ENCODE measurements at places on chromosomes 5 and 9.

DNA sequence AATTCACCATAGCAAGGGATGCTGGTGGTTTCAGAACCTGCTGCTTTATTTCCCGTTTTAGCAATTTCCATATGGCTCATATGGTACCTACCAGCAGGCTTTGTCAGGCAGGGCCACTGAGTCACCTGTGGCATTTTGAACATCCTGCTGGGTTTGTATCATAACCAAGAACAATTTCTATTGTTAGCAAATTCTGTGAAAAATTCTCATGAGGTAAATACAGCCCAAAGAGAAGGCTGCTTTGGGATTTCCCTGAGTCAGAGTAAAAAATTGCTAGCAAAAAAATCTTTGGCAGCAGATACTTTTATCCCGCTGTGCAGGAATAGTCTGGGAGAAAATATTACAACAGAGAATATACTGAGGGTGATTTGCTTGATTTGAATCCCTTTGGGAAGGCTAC is 52.7 kb downstream of the PRR16 start:
- no peak for DNase-seq

DNA sequence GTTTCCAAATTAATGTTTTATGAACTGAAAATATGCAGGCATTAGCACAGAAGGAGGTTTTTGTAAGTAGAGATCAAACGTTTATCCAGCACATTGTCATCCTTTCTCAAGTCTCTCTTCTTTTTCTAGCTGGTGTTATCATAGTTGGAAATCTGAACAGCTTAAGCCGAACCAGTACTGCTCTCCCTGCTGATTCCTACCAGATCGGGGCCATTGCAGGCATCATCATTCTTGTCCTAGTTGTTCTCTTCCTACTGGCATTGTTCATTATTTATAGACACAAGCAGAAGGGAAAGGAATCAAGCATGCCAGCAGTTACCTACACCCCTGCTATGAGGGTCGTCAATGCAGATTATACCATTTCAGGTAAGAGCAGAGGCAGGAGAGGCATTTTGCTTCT is 72.1 kb upstream of the PRRC1 start:
- no peak for DNase-seq

DNA sequence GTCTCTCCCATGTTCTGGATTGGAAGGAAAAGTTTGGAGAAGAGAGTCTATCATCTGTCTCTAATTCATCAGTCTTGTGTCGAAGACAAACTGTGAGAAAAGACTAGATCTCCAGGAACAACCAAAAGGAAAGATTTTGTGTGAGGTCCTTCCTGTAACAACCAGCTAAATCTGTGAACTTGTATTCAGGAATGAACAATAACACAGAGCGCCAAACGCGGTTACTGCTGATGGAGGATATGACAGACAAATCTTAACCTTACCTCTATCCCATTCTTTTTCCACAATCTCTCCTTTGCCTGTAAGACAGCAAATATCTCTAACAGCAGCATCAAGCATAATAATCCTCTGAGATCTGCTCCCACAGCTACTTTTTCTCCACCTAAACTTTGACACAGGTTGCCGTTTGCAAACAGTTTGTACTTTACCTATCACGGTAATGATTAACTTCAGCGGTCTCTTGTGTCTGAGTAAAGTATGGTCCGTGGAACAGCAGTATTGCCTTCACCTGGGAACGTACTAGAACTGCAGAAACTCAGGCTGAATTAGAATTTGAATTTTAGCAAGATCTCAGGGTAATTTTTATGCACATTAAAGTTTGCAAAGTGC is 387.6 kb downstream of the ELAVL2 start:
- DNase-seq: no peak

DNA sequence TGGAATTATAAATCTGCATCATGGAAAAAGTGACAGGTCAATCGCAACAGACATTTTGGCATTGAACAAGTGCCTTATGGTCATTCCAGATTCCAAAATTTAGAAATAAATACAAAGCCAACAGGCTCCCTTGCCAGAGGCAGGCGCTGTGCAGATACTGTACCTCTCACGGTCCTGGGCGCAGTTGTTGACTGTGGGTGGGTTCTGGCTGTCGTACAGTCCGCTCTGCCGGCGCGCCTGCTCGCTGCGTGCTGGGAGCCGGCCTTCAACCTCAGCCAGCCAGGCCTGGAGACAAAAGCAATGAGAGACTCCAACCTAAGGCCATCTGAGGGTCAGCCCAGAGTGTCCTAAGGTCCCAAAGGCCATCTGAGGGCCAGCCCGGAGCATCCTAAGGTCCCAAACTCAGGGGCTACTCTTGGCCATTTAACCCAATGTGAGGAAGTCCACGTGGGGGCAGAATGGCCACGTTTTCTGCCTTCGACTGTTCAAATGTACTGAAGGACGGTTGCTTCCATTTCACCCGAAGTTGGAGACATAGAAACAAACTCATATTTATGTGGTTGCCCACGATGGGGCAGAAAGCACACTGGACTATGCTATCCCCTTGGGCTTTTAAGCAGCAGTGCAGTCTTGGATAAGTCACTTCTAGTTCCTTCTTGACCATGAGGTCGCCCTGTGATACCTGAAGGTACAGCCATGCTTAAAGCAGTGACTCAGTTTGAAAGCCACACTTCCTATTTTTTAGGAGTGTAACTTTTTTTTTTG is 65.2 kb downstream of the USP20 start:
- no peak for DNase-seq

DNA sequence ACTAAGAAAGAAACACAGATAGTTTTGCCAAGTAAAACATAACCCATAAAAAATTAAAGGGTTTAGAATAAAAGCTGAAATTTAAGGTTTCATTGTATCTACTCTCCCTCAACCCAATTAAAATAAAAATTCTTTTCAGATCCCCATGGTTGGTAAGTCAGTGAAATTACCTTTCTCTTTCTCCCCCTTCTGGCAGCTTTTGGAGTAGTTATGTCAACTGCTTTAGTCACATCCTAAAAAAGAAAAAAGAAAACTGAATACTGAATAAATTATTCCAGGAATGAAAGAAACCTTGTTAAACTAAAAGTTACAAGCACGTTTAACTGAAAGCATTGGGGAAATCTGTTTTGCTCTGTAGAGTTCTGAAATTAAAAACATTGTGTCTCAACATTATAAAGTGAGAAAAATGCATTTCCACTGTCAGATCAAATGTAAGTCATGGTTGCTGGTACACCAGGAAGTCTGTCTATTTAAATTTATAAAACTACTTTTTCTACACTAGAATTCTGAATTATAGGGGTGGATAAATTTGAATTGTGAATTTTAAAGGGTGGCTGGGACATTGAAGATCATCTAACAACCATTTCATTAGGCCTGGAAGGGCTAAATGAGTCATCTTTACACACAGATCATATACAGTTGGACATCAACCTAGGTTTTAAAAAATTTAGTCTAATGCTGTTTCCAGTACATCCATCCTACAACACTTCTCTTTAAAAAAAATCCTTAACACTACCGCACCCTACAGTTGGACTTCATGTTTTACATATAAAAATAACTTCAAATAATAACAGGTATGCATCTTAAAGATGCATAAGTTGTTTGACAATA is 24.7 kb downstream of the PSIP1 start:
- no peak for DNase-seq

DNA sequence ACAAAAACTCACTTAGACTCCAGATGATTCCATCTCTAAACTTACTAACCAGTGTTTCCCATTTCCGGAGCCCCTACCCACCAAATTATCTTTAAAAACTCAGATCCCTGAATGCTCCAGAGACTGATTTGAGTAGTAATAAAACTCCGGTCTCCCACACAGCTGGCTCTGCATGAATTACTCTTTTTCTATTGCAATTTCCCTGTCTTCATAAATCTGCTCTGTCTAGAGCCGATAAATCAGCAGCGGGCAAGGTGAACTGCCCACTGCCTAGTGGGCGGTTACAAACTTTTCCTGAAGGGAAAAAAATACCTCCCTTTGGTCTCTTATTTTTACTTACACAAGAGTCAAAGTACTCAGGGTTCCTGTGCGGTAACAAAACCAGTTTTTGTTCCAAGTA is 624.4 kb upstream of the RORB start:
- no peak for DNase-seq

- no peak for DNase-seq
Observed at GRCh38 chr9:93081931-93082330, 14.1 kb upstream of the CARD19 start.

GRCh38 chr9:110101531-110102161 is 106.3 kb downstream of the C9orf152 start:
- no peak for DNase-seq

DNA sequence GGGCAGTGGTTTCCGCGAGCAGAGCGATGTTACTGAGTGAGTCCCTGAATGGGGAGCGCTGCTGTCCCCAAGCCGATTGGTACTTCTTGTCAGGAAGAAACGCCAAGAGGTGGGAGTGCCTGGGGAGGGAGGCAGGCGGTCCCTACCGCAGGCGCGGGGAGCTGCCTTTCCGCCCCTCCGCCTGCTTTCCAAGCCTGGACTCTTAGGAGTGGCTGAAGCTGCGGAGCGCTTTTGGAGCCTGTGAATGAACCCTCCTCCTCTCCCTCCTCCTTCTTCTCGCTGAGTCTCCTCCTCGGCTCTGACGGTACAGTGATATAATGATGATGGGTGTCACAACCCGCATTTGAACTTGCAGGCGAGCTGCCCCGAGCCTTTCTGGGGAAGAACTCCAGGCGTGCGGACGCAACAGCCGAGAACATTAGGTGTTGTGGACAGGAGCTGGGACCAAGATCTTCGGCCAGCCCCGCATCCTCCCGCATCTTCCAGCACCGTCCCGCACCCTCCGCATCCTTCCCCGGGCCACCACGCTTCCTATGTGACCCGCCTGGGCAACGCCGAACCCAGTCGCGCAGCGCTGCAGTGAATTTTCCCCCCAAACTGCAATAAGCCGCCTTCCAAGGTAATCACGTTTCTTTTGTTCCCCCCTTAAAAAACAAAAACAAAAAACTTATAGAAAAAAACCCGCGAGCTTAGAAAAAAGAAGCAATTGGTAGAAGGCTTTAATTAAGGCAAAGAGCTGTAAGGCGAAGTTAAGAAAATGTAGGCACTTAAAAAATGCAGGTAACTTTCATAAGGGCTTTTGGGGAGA is at the start of gene VCAN:
Gene VCAN, plus strand, starts transcription at position 340 of the 808 bp plus-strand sequence. CDS start 11,775 bp downstream, outside the sequence.
- no peak for DNase-seq

- no peak for DNase-seq
Observed at GRCh38 chr5:55308254-55308836, 556 bp downstream of the MTREX start.

- peak; percentile 27 for DNase-seq
Observed at GRCh38 chr5:78803353-78803752, 154.8 kb upstream of the LHFPL2 start.

DNA sequence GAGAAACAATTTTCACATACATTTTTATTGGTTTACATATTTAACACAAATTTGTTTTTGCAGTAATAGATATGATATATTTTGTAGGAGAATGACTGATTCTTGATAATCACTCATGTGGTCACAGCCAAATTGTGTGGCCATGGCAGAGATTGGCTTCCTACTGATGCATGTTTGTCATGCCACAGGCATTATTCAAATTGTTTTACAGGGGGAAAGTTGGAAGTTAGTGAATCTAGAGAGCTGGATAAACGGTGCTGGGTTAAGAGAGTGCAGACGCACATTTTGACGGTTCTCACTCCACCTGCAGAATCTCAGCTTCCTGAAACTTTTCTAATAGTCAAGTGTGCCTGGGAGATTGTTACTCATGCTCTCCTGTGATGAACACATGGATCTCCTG is 91.1 kb upstream of the FBN2 start:
- no peak for DNase-seq

DNA sequence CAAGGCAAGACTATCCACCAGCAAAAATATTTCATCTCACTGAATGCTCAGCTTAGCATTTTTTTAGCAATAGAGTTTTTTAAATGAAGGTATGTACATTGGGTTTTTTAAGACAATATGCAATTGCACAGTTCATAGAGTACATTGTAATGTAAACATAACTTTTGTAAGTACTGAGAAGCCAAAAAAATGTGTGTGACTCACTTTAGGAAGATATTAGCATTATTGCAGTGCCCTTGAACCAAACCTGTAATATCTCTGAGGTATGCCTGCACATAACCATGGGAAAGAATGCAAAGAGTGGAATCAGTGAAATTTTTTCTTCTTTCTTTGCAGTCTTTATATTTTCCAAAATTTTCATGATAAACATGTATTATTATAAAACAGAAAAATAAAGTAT is 1533.3 kb upstream of the WWC1 start:
- no peak for DNase-seq

DNA sequence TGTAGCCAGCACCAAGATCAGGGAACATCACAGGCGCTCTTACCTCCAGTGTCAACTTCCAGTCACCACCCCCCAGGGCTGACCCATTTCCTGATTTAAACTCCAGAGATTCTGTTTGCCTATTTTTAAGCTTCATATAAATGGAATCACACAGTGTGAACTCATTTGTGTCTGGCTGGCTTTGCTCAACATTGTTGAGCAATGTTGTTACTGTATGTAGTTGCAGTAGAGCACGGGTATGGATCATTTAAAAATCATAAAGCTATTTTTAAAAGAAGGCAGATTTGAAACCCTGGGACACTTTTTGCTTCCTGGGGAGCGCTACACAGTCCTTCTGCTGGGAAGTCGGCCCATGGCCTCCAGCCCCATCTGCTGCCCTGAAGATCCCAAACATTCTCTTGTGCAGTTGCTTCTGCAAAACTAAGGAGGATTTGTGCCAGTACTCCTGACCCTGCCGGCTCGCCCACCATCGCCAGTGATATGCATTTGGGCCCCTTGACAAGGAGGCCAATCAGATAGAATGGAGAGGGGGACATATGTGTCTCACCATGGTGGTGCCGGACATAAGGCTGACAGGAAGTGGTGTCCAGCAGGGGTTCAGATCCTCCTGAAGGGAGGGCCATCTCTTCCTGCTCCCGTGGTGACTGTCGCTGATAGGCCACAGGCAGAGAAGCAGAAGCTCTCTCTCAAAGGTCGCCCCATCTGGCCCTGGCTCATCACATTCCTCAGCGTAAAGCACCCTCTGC is 13.3 kb downstream of the DCANP1 start:
- DNase-seq: no peak

- DNase-seq: no peak
Observed at GRCh38 chr5:122402955-122403685, 91.1 kb downstream of the SNCAIP start.

DNA sequence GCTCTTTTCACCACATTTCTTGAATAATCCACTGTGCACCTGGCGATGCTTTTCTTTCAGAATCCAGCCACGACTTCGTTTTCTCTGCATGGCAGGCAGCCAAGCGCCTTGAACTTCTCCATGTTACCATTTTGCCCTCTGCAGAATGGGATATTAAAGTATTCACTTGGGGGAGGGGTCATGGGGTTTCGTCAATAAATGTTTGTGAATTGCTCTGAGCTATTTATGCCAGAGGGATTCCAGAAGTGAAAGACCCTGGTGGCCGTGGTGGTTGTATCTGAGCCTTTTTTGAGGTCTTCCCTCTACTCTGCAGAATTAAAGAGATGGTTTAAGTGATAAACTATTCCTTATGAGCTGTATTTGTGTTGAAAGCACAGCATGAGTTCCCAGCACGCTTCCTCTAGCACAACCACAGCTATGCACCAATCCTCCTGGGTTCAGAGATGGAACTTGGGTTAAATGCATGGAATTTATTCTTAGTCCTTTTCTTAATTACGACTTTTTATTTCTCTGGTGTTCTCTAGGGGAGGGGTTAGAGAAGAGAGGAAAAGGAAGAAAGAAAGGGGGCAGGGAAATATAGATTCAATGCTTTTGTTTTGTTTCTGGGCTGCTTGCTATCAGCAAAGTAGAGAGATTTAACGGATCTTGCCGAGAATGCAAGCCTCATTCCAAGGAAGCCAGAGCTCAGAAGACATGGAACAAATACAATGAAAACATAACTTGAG is 478.2 kb upstream of the TNC start:
- DNase-seq: no peak

- no peak for DNase-seq
Observed at GRCh38 chr5:122263352-122264030, 48.5 kb upstream of the SNCAIP start.

All from anterior cingulate cortex (tissue), 58 donors.